ENCODE measurements at places on chromosomes 6 and 20.

GRCh38 chr6:71246596-71246995 lies 42.0 kb upstream of the OGFRL1 start:
- DNase-seq: no peak

- no peak for DNase-seq
These were observed 1.4 kb downstream of the TMEM170B start for GRCh38 chr6:11538819-11539468.

- no peak for DNase-seq
These were observed 4.5 kb upstream of the ISM1 start for GRCh38 chr20:13216533-13216932.

- no peak for DNase-seq
These were observed 9.3 kb upstream of the MAK start for GRCh38 chr6:10847684-10848083.

GRCh38 chr20:53751620-53752318 lies 158.1 kb upstream of the ZNF217 start:
- DNase-seq: no peak

DNA sequence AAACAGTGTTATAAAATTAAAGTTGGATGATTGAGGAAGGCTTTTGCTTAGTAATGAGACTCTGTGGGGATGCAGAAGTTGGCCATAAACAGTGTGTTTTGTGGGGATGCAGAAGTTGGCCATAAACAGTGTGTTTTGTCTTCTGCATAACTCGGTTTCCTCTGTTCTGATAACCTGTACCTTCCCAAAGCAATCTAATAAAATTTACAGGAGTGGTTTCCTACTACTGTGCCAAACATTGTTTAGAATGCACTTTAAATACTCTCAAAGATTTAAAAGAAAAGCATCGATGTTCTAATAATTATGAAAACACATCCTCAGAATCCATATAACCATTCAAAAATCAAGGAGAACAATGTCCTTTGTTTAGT lies 36.9 kb upstream of the SIRT5 start:
- no peak for DNase-seq

GRCh38 chr6:46486181-46486580 lies 5.1 kb downstream of the RCAN2 start:
- no peak for DNase-seq

DNA sequence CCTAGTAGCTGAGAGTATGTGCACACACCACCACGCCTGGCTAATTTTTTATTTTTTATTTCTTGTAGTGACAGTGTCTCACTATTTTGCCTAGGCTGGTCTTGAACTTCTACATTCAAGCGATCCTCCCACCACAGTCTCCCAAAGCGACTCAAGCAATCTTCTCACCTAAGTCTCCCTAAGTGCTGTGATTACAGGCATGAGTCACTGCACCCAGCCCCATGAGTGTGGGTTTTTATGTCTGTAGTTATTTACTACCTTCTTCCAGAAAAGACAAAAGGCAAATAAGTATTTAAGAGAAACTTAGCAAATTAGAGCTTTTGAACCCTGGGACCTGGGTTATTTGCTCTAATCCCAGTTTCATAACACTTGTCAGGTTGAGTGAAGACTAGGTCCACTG lies 92.3 kb upstream of the HCRTR2 start:
- DNase-seq: no peak
